ENCODE measurements at places on chromosomes 11 and 22. TPM values are rescaled to one million over a fixed set of nuclear protein-coding genes. Genes with fewer than 3 reads are reported as not detected.

The MORC2 gene
- total RNA-seq: 33.6 TPM

The SIPA1 gene
- total RNA-seq: 285 TPM

The FADS2 gene
- total RNA-seq: 1.9 TPM

The GRAP2 gene
- total RNA-seq: 199 TPM

The ZNF70 gene
- 3.2 TPM for total RNA-seq

The RNH1 gene
- total RNA-seq: 132 TPM

The SHANK2 gene
- not detected for total RNA-seq
